Fibroblast of skin of abdomen (primary cell): ENCODE measurements at places on chromosomes 11 and 22.
A peak's percentile ranks its signal among the peaks of the same experiment; 100 is the strongest.

GRCh38 chr11:126115127-126115495 is 52.4 kb upstream of the CDON start:
- DNase-seq, result no peak

- no peak for DNase-seq
Measured at GRCh38 chr11:6427516-6427915, 8.6 kb upstream of the APBB1 start.

DNA sequence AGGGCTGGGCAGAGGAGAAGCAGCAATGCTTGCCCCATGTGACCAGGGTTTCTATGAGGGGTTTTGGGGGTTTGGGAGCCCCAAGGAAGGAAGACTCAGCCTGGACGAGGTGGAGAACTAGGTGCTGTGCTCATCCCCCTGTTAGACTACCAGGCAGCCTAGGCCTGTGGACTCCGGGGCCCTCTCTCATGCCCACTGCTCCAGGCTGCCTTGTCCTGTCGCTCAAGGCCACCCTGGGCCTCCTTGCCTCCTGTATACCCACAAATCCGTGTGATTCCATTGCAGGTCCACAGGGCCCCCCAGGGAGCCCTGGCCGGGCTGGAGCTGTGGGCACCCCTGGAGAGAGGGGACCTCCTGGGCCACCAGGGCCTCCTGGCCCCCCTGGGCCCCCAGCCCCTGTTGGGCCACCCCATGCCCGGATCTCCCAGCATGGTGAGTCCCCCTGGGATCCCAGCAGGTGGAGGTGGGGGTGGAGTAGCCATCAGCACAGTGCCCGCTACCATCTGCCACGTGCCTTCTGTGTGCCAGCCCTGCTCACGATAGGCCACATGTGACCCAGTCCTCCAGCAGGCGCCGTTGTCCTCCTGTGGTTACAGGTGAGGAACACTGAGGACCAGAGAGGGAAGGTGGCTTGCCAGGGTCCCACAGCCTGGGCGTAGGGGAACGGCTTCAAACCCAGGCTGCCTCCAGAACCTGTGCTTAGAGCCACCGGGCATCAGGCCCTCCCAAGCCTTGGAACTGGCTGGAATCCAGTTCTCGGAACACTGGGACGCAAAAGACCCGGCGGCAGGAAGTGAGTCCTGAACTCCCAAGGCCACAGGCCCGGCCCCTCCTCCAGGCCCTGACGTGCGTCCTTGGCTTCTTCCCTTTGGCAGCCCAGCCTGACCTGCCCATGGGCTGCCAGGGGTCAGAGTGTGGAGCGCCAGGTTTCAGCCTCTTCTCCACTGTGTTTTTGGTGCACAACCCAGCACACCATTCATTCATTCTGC is 26.6 kb downstream of the EMID1 start:
- DNase-seq, result no peak

DNA sequence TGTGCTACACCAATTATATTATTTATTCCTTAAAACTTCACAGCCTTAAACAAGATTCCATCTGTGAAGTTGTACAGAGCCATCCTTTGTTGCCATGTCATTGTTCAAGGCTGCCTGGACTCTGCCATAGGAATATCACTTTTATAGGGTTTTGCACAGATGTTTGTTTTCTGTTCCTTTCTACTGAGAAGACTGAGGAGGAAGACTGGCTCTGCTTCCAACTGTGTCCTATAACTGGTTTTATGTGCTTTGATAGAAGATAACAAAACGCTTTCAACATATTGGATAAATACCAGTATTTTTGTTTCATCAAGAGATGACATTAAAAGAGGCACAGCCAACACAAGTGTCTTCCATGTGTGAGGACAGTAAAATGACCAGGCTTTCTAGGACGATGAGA is 120.6 kb downstream of the CD44 start:
- DNase-seq, result no peak

GRCh38 chr11:121059605-121060004 is 35.7 kb downstream of the TBCEL start:
- no peak for DNase-seq

- peak; percentile 80 for DNase-seq
Measured at GRCh38 chr11:88016392-88017170, 158.7 kb downstream of the RAB38 start.

GRCh38 chr22:36409911-36410756 is 22.4 kb upstream of the MYH9 start:
- peak; percentile 44 for DNase-seq

GRCh38 chr11:64121663-64122410 is 44.1 kb downstream of the MACROD1 start:
- peak; percentile 93 for DNase-seq

GRCh38 chr11:8267831-8268529 is 4.3 kb upstream of the LMO1 start:
- DNase-seq, result no peak

DNA sequence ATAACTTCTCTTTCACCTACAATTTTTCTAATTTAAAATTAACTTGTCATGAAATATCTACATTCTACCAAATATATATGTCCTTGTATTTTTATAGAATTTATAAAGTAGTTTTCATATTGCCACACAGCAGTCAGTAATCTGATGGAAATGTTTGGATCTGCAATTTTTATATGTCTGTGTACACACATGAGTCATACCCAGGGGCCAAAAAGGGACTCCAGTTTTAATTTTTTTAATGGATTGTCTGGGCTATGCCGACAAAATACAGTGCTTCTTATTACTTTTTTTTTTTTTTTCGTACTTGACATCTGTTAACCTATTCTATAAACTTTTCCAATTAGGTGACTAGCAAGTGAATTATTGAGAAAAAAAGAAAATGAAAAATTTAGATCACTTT is 6.3 kb downstream of the GUCY1A2 start:
- peak; percentile 30 for DNase-seq

- no peak for DNase-seq
Measured at GRCh38 chr11:134026655-134027343, 42.1 kb upstream of the JAM3 start.

GRCh38 chr11:45252134-45252856 is 33.8 kb downstream of the SYT13 start:
- DNase-seq, result peak; percentile 20

DNA sequence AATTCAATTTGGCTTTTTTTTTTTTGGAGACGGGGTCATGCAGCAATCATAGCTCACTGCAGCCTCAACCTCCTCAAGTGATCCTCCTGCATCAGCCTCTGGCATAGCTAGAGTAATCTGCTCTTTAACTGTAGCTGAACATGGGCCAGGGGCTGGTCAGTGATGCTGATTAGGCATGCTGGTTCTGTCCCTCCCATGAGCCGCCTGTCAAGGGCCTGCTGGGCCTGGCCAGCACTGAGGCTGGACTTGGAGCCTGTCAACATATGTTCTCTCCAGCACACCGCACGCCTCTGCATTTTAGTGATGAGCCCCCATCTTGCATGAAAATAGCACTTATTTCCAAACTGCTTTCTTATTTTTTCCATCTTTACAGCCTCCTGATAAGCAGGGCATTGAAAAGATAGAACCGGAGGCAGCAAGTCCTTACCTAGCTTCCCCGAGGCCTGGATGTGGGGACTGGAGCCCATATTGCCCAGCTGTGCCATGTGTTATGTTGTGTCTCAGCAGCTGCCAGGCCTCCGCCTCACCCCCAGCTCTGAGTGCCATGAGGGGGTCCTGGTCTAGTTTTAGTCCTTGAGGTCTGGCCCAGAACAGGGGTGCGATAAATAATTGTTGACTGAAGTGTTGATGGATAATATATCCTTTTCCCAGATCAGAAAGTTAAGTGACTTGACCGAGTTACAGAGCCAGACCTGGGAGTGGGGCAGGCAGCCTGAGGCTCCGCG is 80.0 kb downstream of the CTTN start:
- DNase-seq, result no peak

DNA sequence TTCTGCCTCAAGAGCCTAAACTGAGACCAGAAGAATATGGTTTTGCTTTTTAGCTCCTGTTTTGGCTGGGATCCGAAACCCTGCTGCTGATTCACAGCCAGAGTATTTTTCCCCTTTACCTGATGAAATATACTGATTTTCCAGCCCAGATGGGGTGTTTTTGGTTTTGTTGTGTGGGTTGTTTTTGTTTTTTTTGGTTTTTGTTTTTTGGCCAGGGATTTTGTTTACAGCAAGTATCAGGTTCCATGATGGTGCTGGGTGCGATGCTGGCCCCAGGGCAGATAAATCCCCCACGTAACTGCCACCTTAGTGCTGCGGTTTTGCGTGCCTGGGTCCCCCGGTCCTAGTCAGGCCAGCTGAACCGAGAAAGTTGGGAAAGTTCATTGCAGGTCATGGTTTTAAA is 103.7 kb downstream of the ZBTB16 start:
- DNase-seq, result peak; percentile 79

- no peak for DNase-seq
Measured at GRCh38 chr11:5488798-5489399, 414 bp downstream of the OR52D1 start.

DNA sequence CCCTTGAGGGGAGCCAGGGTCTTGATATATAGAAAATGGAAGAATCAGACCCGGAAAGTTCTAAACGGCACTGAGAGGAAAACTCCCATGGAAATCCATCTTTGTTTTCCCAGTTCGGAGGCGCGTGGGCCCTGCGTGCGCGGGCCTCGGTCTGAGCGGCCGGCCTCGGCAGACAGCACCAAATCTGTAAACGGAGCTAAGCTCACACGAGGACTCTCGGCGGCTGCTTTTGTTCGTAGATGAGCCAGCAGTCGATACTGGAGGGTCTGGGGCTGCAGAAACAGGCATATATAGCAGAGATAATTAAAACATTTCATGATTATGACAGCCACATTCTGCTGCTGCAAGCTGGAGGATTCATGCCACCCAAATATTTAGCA is 68.5 kb upstream of the PPARA start:
- DNase-seq, result no peak

DNA sequence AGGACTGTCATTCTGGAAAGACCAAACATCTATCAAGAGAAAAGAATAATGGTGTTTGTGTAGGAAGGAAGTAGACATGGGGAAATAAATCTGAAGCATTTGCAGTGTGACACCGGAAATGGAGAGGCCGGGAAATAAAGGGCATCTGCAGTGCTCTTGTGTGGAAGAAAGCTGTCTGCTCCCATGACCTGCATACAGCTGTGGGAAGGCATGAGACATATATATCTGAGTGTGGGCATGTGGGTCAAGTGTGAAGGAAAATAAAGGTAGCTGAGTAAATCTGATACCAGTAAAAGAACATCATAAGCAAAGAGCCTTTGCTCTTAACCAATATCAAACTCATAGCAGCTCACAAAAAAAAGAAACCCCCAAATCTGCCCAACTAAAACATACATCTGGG is 72.1 kb upstream of the OR5AK2 start:
- DNase-seq, result no peak

- DNase-seq, result no peak
Measured at GRCh38 chr11:17713851-17714250, 5.5 kb upstream of the MYOD1 start.

GRCh38 chr22:31259798-31260473 is 32.4 kb downstream of the PIK3IP1 start:
- DNase-seq, result no peak

- no peak for DNase-seq
Measured at GRCh38 chr11:74092425-74092824, 78.4 kb downstream of the C2CD3 start.

DNA sequence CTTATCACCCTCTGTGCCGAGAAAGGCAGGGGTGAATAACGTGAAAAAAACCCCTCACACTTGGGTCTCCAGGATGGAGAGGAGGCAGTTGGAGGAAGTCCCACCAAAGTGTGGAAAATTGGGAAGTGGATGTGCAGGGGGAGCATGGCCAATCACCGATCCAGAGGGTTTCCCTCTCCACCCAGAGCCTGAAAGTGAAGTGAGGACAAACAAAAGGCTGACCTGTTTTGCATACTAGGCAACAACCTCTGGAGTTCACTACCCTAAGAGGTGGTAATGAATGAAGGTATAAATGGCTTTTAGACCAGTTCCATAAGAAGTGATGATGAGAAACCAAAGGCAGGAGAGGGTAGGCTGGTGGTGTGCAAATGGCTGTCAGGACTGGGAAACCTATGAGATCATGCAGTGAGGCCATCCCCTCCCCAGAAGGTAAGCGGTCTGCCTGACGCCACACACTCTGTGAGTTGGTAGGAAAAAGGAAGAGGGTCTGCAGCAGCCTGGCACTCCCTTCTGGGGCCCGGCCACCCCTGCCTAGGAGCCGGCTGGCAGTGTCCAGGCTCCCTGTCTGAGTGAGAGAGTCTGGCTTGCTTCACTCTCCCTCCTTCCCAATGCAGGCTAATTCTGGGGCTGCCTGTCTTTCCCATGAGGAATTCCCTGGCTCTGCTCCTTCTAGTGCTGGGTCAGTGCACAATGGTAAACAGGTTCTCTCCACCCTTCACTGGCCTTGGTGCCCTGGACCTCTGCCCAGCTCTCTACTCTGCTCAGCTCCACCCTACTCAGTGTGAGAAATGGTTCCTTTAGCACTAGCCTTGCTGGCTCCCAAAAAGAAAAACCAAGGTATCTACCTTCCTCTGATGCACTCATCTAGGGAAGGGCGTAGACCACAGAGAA is 15.6 kb downstream of the TBC1D10A start:
- DNase-seq, result no peak

DNA sequence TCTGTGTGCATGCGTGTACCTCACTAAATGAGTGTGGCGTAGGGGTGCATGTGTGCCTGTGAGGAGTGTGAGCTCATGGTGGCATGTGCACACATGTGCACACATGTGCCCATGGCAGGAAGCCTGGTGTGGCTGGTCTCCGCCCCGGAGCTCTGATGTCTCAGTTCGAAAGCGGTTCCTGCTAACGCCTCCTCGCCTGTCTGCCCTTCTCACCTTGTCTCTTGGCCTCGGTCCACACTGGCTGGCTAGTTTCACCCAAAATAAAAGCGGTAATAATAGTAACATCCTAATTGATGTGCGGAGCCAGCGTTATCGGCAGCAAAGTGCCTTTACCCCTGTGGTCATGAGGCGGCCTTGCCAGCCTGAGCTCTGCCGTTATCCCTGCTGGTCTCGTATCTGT is 1190.4 kb downstream of the BRD1 start:
- DNase-seq, result no peak
